Stimulated activated CD8-positive, alpha-beta memory T cell treated with anti-CD3 and anti-CD28 coated beads, Interleukin-15, amount 100 ng/mL, for 1 hour (primary cell): ENCODE measurements at places on chromosomes 1 and 21.
A peak's percentile ranks its signal among the peaks of the same experiment; 100 is the strongest.

- DNase-seq = no peak
Measured at GRCh38 chr1:8569242-8569641, 248.2 kb downstream of the RERE start.

DNA sequence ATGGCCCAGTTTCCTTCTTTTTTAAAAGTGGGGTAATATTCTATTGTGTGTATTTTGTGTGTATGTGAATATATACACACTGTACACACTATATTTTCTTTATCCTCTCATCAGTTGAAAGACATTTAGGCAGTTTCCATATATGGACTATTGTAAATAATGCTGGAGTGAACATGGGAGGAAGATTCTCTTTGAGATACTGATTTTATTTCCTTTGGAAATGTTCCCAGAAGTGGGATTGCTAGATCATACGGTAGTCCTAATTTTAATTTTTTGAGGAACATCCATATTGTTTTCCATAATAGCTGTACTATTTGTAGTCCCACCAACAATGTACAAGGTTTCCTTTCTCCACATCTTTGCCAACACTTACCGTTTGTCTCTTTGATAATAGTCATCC is 51.0 kb downstream of the F3 start:
- DNase-seq = no peak

- DNase-seq = no peak
Measured at GRCh38 chr1:32998064-32998463, 33.5 kb upstream of the RNF19B start.

GRCh38 chr21:45535341-45536081 is 6.7 kb downstream of the SLC19A1 start:
- no peak for DNase-seq

DNA sequence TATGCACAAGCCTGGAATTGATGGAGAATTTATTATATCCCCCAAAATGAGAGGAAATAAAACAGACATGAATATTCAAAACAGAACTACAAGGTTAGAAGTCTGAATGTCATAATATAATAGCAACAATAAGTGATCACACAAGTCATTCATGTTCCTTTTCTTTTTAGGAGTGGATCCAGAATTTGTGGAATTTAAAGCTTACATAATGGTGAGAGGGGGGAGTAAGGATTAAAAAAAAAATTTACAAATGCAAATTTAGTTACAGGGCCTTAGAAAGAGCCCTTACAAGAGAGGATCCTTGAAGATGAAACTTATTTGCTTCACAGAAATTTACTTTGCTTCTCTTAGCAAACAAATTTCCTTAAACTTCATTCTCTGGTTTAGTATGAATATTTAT is 716.1 kb upstream of the CXADR start:
- no peak for DNase-seq

DNA sequence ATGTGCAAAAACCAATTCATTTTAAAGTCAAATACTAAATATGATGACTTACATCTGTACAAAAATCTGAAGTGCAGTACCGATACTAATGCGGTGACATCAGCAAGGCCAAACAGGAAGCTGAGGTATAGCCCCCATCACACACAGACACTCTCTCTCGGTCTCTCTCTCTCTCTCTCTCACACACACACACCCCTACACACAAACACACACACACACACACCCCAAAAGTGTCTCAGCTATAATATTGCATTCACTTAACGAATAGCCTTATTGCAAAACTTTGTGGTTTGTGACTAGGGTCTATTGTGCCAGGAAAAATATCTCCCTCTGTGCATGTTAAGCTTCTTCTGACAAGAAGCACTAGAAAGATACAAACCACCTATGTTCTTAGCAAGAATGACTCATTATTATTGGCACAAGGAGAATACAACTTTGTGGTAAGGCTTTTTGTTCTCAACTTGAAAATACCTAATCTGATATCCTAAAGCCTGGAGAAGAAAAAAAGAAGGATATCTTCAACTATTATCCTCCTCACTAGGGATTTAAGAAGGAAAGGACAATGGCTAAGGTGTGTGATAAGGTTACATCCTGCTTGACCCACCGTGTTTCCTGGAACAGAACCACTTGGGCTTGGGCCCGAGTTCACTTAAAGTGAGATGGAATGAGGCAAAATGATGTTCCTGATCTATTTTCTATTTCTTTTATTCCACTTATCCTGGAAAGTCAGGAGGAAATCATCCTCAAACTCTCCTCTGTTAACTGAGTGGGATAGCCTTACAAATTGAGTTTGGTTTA is 107.1 kb downstream of the NIBAN1 start:
- peak; percentile 24 for DNase-seq

DNA sequence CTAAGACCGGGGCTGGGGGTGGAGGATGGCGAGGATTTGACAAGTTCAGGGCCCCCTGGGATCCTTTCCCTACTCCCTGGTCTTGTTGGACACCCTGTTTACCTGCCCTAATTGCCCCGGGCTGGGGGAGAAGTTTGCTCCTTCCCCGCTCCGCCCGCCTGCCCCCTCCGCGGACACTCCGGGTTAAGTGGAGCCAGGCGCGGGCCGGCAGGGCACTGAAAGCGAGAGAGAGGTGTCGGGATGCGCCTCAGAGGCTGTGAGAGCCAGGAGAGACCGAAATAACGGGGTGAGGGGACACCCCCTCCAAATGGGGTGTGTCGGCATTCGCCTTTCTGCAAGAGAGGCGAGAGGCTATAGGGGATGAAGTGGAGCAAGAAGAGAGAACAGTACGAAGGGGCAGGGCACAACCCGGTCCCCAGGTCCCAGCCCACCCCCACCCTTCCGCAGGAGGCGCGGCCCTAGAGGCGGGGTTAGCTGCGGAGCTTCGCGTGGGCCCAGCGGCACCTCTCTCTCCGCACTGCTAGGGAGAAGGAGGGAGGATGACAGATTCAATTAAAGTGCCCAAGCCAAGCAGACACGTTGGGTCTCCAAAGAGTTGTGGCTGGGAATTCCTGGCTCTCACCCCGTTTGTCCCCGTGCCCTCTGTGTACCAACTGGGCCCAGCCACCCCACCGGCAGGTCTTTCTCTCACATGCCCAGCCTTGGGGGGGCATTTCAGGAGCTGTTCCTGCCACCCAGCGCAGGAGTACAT is 3.8 kb downstream of the EFNA3 start:
- DNase-seq = no peak

- no peak for DNase-seq
Measured at GRCh38 chr1:196401452-196401833, 206.8 kb downstream of the KCNT2 start.

DNA sequence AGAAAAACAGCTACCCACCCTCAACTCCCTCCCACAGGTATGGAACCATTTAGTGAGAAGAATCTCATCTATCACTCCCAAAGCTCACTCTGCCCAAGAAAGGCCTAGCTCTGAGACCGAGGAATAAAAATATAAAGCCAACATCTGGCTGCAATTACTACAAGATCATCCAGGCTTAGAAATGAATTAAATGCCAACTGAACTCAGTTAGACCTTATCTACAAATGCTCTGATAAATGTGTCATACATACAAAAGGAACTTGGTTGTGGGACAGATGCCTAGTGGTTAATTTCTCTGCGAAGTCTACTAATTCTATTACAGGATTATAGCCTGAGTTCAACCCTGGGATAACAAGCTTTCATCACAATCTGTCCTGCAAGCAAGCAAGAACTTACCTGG is 6.7 kb downstream of the ADIPOR1 start:
- no peak for DNase-seq

- no peak for DNase-seq
Measured at GRCh38 chr1:147758379-147759100, 1.9 kb downstream of the GJA5 start.

DNA sequence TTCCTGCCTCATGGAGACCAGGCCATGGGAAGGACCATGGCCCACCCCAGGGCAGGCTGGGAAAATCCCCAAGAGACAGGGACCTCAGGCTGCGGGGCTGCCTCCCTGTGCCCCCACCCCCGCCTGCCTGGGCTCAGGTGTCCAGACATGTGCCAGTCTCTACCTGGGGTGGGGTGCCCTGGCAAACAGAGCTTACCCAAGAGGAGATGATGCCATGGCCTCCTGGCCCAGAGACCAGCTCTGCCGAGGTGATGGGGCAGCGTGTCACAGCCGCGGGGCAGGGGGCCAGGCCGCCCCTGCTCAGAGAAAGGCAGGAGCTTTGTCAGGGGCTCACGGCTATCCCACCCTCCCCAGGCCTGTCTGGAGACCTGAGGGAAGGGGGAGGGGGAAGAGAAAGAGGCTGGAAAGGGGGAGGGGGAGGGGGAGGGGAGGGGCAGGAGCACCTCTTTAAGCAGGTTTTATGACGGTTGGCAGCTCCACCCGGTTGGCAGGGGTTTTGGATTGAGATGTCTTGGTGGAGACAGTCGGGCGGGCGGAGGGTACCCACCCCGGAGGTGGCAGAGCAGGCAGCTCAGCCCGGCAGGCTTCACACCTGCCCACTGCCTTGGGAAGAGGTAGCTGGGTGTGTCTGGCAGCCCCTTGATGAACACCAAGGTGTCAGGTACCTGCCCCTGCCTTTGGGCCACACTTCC is 101.5 kb upstream of the IFFO2 start:
- DNase-seq = no peak

GRCh38 chr1:178531887-178532286 is 19.0 kb downstream of the TEX35 start:
- no peak for DNase-seq

DNA sequence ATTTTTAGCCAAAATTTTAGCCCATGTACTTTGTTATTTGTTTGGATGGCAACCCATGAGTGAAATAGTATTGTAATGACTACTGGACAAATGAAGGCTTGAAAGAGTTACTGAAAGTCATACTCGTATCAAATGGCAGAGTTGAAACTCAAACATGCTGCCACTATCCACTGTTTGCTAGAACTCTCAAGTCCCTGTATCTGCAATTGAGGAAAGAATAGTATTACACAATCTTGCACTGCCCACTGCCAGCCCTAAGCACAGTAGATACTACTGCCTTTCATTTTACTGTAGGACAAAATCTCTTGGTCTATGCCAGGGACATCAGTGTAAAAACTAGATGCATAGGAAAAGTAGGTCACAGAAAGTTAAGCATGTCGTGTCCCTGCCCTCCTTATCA is 581.1 kb upstream of the PLXNA2 start:
- DNase-seq = no peak

GRCh38 chr1:47682198-47682597 is 244.4 kb downstream of the FOXD2 start:
- no peak for DNase-seq

DNA sequence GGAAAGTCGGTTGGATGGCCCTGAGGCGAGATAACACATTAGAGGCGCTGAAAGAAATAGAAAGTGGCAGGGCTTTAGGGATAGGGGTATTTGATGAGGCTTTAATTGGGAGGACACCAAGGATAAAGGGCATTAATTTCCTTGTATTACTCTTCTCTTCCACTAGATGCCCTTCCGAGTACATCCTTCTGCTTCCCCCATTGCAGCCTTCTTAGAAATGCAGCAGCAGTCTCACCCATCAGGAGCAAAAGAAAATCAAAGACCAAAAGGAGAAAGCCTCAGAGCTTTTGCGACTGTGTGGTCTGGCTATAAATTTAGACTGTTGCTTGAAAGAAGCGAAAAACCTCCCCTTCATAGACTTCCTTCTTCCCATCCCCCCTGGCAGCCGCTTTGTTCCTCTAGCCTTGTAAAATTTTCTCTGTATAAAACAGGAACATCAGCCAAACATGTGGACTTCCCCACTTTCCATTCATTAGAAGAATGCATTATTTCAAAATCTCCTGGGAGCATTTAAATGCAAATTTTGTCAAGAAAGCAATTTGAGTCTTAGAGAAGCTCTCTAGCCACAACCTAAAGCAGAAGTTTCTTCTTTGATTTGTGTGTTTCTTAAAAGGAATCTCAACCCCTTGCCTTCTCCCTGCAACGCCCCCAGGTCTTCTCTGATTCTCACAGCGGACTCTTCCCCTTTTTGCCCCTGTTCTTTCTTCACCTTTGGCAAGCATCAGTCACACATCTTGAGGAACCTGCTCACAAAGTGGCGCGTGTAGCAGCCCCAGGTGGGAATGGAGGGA is 76.6 kb downstream of the NDUFS5 start:
- no peak for DNase-seq

DNA sequence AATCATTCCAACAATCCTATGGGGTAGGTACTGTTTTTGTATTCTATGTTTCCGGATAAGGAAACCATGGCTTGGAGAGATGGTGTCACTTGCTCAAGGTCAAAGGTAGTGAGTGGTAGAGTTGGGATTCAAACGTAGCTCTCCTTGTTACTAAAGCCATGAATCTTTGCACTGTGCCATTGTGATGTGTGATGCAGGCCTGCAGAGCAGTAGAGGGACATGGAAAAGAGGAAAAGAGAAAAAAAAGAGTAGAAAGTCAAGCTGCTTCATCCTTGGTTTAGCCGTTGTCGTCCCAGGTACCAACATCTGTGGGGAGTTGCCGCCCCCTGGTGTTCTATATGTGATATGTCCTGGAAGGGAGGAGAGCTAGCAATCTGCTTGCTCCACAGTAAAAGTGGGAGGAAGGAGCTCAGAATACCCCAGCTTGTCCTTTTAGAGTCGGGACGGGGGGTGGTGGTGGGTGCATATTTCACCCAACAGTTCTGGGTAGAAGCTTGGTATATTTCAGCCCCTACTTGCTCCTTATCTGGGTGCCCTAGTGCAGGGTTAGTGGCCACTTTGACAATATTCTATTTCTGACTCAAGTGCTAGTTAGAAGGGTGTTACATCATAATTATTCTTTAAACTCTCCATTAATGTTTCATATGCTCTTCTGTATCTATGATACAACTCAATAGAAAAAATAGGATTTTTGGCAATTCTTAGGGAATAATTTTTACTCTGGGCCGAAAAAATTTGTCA is 98.4 kb downstream of the EBNA1BP2 start:
- peak; percentile 53 for DNase-seq

GRCh38 chr21:41769111-41769510 is 2.3 kb upstream of the RIPK4 start:
- no peak for DNase-seq

- no peak for DNase-seq
Measured at GRCh38 chr21:44967082-44968047, 27.5 kb downstream of the SLX9 start.

DNA sequence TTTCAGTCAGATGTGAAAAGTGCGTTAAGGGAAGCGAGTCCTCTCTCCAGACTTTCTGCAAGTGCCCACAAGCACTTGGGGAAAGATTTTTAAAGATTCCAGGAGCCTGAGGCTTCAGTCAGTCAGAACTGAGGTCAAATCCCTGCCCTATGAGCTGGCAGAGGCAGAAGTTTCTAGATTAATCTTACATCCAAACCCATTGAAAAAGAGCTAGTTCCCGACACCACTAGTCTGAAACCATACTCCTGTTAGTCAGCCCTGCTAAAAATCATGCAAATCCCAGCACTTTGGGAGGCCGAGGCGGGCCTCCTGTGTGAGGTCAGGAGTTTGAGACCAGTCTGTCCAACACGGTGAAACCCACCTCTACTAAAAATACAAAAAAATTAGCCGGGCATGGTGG is 21.0 kb downstream of the RSPH1 start:
- DNase-seq = no peak

DNA sequence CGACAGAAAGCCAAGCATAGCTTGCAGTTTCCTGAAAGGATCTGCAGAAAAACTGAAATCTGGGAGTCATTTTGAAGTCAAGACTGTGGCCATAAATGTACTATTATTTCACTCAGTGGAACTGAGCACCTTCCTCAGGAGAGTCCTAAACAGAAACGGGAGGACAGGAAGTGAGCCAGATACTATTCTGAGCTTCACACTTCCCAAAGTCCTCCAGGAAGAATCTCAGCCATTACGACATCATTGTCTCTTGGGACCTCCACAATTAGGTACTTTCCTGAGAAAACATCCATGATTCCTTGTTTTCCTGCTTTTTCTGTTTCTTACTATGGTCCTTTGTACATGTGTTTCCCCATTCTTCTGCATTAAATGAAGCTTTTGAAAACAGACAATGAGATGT is 299.2 kb upstream of the USP25 start:
- no peak for DNase-seq
